ENCODE measurements at places on chromosomes 11 and 22. TPM values are rescaled to one million over a fixed set of nuclear protein-coding genes. Genes with fewer than 3 reads are reported as not detected.

The MS4A12 gene
- not detected for total RNA-seq

The ZNF143 gene
- 8.3 TPM for total RNA-seq

The OR10A2 gene
- total RNA-seq: not detected

The NPTXR gene
- 7.9 TPM for total RNA-seq

The BIK gene
- total RNA-seq: 1.7 TPM

The DMC1 gene
- total RNA-seq: 5.0 TPM

The CREB3L1 gene
- 4.0 TPM for total RNA-seq

The CHRM1 gene
- total RNA-seq: 0.07 TPM

The PKDREJ gene
- total RNA-seq: not detected

The FXYD6 gene
- 0.55 TPM for total RNA-seq

The TPH1 gene
- total RNA-seq: 0.01 TPM
